ENCODE measurements at places on chromosomes 7 and 10.

- DNase-seq, result no peak
Observed at GRCh38 chr10:35940141-35941041, 298.3 kb upstream of the FZD8 start.

DNA sequence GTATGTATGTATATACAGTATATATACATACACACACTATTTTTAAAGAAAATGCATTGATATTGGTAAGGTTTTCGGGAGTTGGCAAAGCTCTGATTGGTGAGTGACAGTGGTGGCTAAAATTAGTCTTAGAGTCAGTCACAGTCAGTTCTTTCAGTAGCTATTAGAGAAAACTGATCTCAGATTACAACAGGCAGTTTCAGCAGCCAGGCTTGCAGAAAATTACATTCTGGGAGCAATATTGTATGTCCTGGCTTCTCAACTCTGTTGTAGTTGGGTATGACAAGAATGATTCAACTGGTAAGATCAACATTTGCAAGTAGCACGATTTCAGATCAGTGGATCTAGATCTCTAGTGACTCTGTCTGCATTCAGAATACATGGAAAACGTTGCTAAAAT, 897.9 kb upstream of the AUTS2 start:
- no peak for DNase-seq

GRCh38 chr7:27921081-27921836, 181.3 kb downstream of the TAX1BP1 start:
- DNase-seq, result peak; percentile 40

DNA sequence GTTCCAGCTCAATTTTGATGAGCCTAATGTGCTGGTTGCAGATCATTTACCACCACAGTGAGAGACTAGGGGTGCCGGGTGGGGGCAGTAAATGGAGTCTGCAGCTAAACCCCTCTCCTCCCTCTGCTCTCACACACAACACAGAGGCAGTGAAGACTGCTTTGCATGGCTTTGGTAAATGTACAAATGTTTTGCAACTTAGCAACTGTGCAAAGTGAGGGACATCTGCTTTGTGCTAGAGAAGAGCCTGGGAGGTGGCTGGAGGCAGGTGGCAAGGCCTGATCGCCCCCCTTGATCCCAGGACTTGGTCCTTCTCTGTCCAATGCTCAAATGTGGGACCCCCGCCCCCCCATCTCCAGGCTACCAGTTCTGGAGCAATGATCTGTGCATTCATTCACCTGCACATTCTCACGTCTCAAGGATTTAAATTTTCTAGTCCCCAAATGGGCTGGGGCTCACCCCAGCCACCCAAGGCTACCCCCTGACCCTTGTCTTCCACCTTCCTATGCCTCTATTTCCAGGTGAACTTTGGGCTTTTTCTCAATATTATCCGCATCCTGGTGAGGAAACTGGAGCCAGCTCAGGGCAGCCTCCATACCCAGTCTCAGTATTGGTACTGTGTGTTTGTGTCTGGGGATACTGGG, 11.6 kb downstream of the GHRHR start:
- no peak for DNase-seq

DNA sequence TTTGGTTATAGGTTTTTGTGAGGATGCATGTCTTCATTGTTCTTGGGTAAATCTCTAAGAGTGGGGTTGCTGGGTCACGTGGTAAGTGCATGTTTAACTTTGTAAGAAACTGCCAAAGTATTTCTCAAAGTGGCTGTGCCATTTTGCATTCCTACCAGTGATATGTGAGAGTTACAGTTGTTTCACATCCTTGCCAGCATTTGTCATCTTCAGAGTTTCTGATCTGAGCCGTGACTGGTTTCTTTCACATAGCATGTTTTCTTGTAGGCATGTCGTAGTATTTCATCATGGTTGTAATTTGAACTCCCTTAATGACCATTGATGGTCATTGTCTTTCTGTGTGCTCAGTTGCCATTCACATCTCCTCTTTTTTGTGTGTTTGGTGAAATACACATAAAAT, 286.0 kb downstream of the RNLS start:
- DNase-seq, result no peak

DNA sequence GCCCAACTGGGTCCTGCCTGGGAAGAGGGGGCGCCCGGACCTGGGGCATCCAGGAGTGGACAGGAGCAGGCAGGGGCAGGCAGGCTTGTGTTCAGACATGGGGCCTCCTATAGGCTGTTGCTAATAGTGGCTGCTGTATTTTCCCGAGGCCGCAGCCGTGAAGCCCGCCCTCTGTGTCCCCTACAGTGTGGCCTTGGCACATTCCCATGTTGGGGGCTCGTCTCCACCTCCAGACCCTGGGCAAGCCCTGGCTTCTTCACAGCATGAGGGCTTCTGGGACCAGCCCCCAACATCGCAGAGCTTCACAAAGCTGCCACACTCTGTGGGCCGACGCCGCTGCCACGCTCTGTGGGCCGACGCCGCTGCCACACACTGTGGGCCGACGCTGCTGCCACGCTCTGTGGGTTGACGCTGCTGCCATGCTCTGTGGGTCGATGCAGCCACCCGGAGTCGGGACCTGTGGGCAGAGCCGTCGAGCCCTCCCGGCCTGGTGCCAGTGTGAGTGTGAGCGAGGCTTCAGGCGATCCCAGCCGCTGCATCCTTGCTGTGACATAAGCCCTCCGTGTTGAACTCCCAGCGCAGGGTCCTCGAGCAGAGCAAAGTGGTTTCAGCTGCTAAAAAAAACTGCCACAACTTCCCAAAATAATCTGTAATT, 109.0 kb downstream of the INPP5A start:
- no peak for DNase-seq
